ENCODE measurements at places on chromosomes 6 and 20.

GRCh38 chr6:137944793-137945498, 77.9 kb downstream of the TNFAIP3 start:
- no peak for DNase-seq

GRCh38 chr6:154786144-154786868, 53.1 kb downstream of the SCAF8 start:
- DNase-seq = no peak

DNA sequence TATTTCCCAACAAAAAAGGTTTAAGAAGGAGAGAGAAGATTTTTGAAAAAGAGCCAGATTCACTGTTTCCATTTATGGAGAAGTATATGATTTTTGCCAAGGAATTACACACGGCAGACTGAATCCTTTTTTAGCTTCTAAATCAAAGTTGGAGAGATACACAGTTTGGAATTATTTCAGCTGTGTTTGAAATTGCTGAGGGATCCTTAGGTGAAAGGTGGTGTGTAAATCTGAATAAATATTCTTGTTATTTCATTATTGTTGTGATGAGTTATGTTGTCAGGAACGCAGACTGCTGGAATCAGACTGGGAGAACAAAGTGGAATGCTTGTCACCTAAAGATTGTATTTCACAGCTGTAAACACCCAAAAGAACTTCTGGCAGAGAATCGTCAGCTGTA, 168.5 kb upstream of the AKIRIN2 start:
- no peak for DNase-seq

DNA sequence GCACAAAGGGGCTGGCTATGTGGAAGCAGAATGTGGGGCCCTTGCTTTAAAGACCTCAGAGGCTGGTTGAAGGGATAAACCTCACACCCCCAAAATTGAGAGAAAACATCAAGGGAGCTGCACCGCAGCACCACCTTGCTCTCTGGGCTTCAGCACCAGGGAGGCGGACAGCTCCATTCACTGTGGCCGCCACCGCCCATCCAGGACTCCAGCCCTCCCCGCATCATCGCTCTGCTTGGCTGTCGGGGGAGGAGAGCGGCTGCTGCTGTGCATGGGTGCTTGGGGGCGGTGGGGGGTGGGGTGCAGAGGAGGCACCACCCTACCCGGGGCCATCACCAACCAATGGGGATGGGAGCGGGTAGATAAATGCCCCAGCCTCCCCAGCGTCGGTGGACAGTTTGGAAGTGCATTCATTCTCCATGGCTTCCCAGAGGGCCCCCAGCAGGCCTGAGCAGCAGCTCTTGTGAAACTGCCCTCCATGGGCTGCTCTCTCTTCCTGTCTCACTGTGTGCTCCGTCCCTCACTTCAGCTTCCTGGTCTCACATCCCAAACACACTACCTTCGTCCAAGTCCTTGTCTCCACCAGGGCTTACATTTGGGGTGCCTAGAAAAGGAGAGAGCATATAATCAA, 75.7 kb upstream of the BHLHE23 start:
- peak; percentile 81 for DNase-seq

DNA sequence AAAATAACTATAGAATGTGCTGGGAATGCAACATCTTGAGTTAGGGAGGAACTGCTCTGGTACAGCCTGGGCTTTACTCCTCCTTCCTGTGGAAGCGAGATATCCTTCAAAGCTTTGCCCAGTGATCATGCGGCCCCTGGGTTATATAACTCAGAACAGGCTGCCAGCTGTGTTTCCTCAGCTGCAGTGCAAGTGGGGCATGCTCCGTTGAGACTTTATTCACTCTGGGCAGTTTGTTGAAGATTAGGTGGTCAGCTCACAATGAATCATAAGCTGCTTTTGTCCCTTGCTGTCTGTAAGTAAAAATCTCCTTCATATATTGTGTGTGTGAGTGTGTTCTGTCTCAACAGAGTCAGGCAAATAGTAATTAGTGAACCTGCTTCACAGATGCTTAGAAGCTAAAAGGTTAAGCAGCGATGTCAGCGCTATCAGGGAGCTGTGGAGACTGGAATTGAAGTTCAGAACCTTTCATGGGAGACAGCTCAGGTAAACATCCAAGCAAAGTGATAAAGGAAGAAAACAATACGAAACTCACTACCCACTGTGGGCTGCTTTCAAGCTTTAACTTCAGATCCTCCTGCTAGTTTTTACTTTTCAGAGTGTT, 688.4 kb downstream of the HTR1B start:
- no peak for DNase-seq

DNA sequence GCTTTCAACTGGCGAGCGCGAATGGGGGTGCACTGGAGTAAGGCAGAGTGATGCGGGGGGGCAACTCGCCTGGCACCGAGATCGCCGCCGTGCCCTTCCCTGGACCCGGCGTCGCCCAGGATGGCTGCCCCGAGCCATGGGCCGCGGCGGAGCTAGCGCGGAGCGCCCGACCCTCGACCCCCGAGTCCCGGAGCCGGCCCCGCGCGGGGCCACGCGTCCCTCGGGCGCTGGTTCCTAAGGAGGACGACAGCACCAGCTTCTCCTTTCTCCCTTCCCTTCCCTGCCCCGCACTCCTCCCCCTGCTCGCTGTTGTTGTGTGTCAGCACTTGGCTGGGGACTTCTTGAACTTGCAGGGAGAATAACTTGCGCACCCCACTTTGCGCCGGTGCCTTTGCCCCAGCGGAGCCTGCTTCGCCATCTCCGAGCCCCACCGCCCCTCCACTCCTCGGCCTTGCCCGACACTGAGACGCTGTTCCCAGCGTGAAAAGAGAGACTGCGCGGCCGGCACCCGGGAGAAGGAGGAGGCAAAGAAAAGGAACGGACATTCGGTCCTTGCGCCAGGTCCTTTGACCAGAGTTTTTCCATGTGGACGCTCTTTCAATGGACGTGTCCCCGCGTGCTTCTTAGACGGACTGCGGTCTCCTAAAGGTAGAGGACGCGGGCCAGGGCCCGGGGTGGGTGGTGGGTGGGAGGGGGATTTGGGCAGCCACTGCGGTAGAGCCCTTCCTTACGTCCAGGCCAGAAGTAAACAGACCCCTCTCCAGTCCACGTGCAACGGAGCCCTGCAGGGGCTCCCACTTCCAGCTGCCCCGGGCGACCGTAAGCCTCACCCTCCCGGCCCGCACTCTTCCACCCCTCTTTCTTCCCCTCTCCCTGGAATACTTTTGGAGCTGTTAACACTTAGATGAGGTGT, 998 bp downstream of the BMP2 start:
- DNase-seq = peak; percentile 22

GRCh38 chr6:43396408-43397149, 27.1 kb upstream of the ZNF318 start:
- no peak for DNase-seq

GRCh38 chr6:24907919-24908649, 27.7 kb downstream of the RIPOR2 start:
- no peak for DNase-seq
